NCI-H1930 (cell line): ENCODE measurements at places on chromosomes 6 and 20.

- DNase-seq: no peak
Measured at GRCh38 chr20:63316502-63316921, 23.5 kb downstream of the COL20A1 start.

DNA sequence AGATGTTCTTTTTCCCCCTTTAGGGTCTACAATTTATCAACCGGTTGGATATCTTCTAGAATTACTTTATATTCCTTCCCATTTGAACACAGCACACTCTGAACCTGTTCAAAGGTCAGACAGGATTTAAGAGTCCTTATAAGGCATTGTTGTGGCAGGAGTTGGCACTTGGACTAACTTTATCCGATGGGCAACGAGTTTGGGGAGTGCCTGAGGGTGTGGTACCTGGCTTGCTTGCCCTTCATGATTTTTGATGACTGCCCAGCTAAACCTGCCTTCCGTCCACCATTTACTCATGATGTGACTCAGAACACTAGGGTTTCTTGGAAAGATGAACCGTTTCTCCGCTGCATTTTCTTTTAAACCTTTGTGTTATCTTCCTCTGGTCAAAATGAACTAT, 285.2 kb downstream of the FOXC1 start:
- DNase-seq: no peak

DNA sequence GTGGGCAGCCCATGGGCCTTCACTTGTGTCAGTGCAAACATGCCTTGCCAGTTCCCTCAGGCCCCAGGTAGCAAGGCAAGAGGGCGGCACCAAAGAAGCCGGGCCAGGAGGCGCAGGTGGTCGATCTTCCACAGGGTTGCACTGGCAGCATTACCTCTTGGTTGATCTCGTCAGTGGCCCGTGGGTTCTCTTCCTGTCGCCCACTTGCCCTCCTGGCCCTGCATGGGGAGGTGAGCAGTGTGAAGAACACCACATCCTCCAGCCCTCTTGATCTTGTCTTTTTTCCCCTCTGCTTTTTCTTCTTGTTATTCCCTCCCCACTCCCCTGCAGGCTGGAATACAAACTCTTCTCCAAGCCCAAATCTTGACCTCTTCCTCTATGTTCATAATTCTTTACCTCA, 3.0 kb upstream of the CST11 start:
- DNase-seq: no peak

DNA sequence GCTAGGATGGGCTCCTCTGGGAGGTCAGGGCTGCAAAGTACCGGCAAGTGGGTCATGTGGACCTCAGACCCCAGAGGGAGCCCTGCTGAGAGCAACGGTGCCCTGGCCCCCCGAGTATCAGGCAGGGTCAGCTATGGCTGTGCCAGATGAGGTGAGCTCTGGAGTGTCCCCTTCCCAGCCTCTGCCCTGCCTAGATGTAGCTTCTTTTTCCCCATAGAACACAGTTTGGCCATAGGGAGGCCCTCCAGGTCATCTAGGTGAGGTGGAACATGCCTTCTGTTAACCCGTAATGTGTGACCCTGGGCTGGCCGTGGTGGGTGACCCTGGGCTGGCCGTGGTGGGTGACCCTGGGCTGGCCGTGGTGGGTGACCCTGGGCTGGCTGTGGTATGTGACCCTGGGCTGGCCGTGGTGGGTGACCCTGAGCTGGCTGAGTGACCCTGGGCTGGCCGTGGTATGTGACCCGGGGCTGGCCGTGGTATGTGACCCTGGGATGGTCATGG, 21.2 kb upstream of the PCMTD2 start:
- no peak for DNase-seq

DNA sequence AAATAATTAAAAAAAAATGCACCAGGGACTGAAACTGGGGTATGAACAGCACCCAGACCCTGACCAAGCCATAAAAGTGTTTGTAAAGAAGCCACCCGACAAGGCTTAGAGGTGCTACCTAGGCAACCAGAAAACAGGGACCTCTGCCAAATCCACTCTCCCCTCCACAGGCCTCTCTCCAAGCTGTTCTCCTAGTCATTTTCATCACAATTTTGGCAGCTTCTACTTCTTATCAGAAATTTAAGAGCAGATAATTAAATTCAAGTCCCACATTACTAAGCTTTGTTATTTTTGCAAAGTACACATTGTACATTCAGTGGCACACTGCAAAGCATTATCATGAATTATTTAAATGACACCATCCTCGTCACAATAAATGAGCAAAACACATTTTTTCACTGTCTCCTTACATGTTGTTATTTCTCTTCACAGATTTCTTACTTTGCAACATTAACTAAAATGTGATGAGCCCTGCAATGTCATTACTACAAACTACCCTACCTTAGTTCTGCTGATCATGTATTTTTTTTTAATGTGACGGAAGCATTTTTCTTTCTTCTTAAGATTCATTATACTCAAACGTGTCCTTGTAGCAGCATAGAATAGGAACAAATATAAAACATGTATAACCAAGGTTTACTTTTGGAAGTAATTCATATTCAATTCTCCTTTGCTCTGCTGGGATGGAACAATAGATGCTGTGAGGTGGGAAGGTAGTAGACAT, 38.1 kb downstream of the ECT2L start:
- no peak for DNase-seq

- no peak for DNase-seq
Measured at GRCh38 chr20:32946629-32947028, 57.6 kb downstream of the SUN5 start.

DNA sequence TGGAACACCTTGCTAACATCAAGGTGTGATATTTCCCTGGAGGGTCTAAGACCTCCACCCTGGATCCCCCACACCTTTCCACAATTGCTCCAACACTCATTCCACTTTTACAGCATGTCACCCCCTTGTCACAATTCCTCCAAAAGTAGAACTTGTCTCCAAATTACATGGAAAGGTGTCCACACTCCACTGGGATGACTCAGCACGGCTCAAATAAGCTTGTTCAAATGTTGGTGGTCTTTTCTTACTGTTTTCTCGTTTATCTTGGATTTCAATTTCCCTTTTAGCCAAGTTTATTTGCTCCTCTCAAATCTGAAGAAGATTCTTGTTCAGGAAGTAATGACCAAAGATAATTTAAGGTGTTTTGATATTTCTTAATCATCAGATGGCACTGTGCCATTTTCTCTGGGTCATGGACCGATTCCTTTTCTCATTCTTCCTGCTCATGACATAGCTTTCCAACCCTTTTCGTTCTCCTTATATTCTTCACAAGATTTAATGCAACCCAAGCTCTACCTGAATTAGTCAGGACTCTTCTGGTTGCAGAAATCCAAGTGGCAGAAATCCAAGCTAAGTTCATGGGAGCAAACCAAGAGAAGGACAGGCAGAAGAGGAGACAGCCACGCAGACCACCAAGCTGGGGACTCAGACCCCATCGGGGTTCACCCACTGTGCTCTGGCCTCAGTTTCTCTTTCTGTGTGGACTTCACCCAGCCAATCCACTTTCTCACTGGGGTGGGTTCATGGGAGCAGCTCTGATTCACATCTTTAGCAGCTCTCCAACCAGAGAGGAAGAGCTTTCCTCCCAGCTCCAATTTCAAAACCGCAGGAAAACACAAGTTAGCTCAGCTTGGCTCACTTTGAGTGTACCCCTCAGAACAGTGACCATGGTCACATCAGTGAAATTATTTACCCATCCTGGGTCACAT, 110.5 kb upstream of the CDYL start:
- no peak for DNase-seq

DNA sequence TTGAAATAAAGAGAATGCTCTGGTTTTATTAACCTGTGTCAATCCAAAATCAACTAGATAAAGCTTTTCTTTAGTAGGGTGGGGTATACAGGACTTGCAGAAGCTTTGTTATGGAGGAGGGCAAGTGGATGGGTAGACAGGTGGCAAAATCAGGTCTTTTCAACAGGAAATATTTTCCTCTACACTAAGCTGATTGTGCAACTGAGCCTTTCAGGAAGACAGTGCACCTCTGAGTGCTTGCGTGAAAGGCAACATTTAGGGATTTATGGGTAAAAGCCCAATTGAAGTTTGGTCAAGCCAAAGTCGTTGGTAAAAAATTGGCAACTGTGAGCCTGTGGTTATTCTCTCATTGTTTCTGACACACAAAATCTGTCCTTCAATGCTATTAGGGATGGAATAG, 23.8 kb upstream of the TUBB2A start:
- DNase-seq: no peak

DNA sequence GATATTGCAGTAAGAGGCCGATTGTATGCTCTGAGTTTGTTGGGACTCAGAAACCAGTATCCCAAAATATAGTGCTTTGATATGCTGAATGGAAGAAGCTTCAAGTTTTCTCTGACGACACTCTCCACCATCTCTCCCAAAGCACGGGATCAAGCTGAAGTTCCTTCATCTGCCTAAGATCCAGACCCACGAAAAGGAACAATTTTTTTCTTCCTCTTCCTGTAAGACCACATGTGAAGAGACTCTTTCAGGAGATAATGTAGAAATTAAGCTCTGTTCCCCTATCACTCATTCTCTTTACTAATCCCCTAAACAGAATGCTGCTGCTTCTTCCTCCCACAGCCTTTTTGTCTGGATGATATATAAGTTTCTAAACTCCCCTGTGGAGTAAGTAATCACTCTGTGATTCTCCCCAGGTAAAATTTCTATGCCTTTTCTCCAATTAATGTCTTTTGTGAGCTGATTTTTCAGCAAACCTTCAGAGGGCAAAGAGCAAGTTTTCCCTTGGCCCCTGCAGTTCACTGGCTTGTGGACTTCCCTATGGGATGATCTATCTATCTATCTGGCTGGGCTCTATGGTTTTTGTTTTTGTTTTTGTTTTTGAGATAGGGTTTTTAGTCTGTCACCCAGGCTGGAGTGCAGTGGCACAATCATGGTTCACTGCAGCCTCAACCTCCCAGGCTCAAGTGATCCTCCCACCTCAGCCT, 13.5 kb upstream of the PNRC1 start:
- no peak for DNase-seq

DNA sequence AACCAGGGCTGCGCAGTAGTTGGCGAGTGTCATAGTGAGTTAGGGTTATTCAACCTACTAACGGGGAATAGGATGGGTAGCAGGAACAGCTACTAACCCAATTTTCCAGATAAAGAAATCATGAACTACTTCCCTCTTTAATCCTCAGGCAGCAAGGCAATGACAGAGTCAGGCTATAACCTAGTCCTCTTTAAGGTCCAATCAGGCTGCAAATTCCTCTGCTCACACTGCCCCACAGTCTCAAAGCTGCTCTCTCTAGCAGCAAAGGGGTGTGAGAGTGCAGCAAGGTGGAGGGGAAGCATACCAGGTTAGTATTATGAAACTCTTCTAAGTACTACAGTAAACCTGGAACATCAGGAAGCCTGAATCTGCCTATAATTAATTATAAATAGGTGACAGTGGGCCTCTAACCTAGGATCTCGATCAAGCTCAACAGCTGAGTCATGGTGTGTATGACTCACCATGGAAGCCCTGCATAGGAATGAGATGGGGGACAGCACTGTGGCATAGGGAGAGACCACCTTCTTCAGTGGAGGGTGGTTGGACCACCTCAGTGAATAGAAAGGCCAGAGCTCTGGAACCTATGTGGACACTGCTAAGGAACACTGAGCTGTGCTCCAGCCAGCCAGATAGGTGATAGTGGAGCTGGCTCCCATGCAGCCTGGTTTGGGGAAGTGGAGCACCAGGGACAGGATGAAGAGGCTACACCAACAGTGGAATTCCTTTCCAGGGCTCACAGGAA, 7.9 kb downstream of the PEX6 start:
- DNase-seq: no peak

- no peak for DNase-seq
Measured at GRCh38 chr6:149052350-149053106, 265.0 kb upstream of the TAB2 start.

- no peak for DNase-seq
Measured at GRCh38 chr6:4178737-4179333, 43.5 kb upstream of the ECI2 start.

- DNase-seq: no peak
Measured at GRCh38 chr20:62063981-62064769, 1.5 kb downstream of the TAF4 start.

DNA sequence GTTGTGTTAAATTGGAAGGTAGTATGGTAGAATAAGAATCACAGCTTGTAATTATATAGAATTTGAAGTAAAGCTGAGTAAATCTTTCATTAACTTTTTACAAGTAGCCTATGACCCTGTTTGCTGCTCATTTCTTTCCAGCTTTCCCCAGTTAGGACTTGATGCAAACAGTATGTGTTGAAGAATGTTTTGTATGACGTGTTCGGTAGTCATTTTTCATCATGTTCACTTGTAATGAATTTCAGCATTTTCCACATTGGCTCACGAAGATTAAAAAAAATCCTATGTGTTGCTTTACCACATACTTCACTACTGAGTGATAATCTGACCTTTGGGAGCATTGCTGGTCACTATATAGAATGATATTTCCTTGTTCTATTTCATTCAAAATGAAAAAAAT, 162.4 kb downstream of the CDKAL1 start:
- no peak for DNase-seq

DNA sequence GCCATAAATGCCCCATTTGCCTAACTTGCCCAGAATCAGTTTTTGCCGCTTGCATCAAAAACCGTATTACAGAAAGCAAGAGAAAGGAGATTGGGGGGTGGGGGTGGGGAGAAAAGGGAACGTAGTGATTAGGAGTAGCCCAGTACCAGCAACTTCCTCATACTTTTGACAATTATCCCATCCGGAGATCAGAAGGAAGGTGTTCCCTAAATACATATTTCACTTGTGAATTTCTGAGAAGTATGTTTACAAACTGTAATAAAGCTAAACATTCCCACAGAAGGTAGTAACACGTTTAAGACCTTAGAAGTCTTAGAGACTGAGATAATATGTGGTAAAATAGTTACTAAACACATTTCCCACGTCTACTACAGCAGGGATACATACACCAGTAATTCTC, 14.5 kb downstream of the PREP start:
- DNase-seq: no peak

GRCh38 chr6:116395647-116396046, 24.9 kb downstream of the DSE start:
- no peak for DNase-seq

- no peak for DNase-seq
Measured at GRCh38 chr20:34249291-34249690, 8.1 kb downstream of the ASIP start.

- DNase-seq: no peak
Measured at GRCh38 chr6:44980841-44981240, 347.3 kb upstream of the RUNX2 start.

DNA sequence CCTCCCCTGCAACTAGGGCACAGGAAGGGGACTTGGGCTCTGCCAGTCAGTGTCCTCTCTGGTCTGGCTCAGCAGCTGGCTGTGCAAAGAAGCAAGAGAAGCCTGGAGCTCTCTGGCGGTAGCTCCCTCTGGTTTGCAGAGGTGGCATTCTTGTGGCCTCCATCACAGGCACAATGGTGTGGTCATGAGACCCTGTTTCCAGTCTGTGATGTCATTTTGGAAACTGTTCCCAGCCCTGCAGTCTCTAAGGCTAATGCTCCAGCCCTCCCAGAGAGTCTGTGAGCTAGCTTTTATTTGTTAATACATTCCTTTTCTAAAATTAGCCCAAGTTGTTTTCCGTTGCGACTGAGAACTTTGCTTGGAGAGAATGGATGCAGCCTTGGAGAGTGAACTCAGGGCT, 69.5 kb upstream of the FOXQ1 start:
- DNase-seq: no peak
